ENCODE measurements at places on chromosomes 5 and 9.

DNA sequence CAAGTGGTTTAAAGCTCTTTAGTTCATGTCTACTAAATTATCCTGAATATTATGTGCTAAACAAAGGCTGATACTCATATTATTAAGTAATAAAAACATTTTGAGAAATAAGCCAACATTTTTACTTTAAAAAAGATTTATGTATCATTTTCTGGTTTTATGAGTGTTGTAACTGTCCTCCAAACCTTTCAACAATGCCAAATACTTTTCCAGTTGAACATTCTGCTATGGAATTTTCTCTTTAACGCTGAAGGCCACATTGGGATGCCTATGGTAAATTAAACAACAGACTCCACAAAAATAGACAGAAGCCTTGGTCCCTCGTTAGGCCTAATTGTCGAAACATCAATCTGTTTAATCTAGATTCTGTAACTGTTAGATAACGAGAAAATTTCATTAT lies 131.3 kb downstream of the GLIS3 start:
- no peak for DNase-seq

DNA sequence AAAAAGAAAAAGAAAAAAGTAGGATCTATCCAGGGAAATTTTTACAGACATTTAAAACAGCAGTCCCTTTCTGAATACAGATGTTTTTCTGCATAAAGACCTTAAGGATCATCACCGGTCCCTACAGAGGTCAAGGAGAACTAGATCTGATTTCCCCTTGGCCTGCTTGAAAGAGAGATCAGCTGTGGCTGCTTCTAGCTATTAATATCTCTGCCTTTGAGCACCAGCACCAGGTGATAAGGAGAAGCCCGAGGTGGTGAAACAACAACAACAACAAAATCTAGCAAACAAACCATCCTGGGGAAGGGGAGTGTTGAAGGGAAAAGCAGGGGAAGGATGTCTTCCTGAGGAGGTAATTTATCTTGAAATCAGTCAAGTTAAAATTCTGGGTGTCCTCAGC lies 42.1 kb downstream of the ZNF366 start:
- peak; percentile 50 for DNase-seq

DNA sequence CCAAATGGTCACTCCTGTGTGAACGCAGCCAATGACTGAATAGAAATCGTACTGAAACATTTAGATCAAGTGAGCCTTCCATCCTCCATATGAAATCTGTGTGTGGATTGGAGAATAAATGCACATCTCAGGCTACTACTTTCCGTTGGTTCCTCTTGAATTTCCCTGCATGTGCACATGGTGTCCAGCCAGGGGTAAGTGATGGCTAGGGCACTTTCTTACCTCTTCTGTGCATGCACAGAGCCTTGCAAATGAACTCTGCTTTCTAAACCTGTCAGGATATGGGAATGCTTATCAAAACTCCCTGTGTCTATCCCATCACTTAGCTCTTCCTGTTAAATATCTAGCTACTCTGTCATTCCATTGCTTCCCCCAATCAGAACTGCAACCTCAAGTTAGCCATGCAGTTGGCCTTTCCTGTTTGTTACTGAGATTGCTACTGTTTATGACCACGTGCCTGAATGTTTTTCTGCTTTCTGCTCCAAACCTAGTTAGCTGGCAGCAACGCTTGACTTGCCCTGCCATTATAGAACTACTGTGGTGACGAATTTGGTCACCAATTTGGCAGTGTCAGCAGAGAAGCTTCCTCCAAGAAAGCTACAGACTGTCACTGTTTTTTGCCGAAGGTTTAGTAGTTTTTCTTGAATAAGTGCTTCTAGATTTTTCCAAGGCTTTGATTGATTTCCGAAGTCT lies 661.6 kb downstream of the LRRC70 start:
- no peak for DNase-seq

DNA sequence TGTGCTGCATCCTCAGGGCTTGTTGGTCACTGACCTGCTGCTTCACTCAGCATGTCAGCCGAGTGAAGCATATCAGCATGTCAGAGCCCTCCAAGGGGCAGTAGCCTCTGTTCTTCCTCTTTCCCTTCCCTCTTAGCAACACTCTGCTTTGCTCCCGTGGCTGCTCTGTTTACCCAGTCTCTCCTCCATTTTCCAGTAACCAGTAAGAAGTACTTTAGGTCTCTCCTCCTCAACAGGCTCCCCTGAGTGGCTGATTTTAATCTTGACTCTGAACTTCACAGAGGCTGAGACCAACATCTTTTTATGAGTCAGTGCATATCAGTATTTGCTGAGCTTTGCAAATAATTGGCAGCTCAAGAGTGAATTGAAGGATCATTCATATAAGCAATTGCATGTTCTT lies 18.6 kb upstream of the ADRB2 start:
- no peak for DNase-seq

DNA sequence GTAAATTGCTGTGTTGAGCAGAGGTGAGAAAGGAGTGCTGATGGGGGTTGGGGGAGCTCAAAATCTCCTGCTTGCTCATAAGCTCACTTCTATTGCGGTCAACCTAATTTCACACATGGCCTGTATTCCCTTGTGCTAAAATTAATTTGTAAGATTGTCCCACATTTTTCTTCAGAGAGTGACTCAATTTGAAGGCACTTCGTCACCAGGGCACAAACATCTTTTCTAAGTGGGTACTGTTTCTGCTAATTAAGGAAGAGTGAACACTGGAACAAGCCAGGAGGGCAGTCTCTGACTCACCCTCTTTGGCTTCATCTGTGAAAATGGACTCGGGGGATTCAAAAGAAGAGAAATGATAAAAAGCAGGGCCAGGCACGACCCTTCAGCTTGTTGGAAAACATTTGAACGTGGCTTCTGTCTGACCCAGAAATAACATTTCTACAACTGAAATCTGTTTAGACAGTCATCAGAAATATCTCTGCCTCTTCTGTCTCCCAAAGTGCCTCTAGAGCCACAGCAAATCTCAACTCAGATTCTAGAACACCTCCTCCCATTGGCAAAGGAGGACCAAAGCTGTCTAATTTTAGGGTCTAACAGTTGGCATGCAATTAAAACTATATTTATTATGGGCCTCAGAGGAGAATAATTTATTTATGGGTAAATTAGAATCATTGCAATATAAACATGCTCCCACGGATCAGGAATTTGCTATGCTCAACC lies 49.8 kb downstream of the FEM1C start:
- no peak for DNase-seq

Data from GM20000 (cell line).